Ascending aorta (tissue), 2 donors: ENCODE measurements at places on chromosomes 4 and X.
A peak's percentile ranks its signal among the peaks of the same experiment; 100 is the strongest.

DNA sequence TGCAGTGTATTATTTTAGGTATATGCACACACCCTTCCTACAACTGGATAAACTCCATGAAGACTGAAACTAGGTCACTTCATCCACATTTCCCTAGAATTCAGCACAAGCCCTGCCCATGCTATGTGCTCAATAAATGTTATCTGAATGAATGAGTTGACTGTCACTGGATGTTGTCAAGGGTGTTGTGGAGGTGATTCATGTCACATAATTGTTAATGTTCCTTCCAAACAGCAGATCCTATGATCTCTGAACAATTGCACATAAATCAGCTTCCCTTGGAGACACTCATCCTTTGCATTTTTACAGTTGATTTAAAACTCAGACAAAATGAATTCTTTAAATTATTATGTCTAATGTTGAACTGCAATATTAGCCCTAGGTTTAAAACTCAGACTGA is 154.7 kb downstream of the TSPAN5 start:
- no peak for DNase-seq

- no peak for DNase-seq
These were observed 57.5 kb downstream of the DCX start for GRCh38 chrX:111354496-111354895.

DNA sequence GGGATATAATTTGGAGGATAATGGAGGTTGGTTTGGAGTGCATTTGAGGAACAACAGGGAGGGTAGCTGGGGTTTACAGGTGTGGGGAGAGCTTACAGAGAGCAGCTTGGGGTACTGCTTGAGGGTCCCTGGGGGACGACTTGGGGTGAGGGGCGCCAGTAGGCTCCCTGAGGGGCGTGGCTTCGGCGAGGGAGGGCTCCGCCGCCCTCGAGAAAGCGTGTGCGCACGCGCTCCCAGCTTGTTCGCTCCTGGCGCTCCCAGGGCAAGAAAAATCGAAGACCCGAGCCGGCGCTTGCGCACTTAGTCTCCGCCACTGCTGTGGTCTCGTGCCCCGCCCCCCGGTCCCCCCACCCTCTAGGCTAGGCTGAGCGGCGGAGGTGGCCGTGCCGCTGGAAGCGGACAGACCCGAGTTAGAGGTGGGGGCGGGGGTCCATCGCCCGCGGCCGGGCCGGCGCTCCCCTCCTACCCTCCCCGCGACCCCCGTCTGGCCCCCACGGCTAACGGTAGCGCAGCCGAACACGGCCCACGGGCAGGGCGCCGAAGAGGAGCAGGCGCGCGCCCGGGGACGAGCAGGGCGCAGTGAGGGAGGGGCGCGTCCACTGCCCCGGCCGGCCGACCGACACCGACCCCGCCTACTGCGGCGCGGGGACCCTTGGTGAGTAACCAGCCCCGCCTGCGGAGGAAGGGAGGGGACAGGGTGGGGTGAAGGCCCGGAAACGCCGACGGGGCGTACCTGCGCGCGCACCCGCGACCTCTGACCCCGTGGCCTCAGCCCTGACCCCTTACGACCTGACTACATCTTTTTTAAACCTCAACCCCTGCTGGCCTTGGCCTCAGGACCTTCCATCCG is 5.4 kb upstream of the CCDC120 start:
- peak; percentile 80 for DNase-seq

DNA sequence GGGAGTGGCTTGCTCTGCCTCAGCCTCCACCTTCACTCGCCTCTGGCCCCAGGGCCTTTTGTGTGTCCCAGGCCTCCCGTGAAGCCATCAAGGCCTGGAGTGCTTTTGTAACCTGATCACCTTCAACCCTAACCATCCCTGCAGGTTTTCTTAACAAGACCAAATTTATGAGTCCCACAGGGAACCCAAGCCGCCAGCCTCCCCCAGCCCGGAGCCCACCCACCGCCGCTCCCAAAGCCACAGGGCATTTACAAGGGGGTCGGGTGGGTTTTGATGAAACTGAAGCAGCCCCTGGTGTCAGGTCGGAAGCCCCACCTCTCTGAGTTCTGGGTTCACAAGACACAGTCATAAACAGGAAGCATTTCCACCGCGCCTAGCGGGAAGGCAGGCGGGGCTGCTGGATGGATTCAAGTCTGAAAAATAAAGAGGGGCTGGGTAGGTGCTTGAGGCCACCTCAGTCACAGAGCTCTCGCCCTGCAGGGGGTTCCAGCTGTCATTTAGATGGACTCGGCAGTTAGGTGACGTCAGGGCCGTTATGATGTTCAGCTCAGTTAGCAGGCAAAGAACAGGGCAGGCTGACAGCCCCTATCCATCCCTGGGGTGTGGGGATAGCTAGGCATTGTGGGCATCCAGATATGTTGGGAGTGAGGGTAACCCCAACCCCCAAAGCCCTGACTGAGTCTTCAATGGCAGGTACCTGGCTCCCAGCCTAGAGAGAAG is 128.5 kb downstream of the BCOR start:
- DNase-seq: no peak

- no peak for DNase-seq
These were observed 391.2 kb upstream of the ADGRL3 start for GRCh38 chr4:60808726-60809485.

DNA sequence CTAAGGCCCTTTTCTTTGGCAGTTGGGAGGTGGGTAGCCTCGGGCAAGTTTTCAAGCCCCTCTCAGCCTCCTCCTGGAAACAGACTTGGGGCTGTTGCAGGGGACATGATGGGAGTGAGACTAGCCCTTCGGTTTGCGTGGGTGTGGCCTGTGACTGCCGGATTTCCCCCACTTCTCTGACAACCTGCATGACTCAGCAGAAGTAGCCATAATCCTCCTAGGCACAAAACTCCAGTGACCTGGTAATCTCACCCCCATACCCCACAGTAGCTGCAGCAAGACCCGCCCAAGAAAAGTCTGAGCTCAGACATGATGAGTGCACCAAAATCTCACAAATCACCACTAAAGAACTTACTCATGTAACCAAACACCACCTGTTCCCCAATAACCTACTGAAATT is 433.7 kb upstream of the AMOT start:
- DNase-seq: no peak

GRCh38 chrX:13598877-13599276 is 29.5 kb downstream of the EGFL6 start:
- DNase-seq: no peak

DNA sequence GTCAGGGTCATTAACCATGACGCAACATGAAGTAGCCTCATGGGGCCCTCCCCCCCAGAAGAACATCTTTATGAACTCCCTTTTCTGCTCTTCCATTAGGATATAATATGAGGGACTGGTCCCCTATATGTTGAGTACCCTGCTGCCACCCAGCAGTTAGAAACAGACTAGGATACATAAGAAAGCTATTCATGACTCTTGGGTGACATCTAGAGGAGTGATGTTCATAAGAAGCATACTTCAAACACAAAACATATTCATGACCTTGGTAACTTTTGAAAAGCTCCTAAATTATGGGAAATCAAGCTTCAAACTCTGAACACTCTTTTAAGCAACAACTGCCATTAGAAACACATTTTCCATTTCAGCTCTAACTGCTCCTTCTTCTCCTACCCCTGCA is 155.2 kb upstream of the SPIN4 start:
- DNase-seq: no peak

- no peak for DNase-seq
These were observed 419.4 kb downstream of the C4orf33 start for GRCh38 chr4:129515356-129515755.

DNA sequence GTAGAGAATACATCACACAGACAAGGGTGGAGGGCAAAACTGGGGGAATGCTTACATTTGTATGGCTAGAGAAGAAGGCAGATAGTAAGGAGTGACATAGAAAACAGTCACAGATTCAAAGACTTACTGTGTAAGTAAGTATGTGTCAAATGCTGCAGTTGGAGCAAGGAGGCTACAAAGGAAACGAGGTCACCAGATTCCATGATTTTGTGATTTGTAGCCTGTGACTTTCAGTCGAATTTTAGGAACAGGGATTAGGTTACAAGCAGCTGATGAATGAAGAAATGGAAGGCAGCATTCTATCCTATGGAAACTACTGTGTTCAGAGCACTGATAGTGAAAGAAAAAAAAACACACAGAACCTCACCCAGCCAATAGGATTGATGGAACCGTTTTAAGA is 407.9 kb downstream of the IL15 start:
- DNase-seq: no peak

- no peak for DNase-seq
These were observed 213.1 kb upstream of the BOD1L1 start for GRCh38 chr4:13840502-13841190.

DNA sequence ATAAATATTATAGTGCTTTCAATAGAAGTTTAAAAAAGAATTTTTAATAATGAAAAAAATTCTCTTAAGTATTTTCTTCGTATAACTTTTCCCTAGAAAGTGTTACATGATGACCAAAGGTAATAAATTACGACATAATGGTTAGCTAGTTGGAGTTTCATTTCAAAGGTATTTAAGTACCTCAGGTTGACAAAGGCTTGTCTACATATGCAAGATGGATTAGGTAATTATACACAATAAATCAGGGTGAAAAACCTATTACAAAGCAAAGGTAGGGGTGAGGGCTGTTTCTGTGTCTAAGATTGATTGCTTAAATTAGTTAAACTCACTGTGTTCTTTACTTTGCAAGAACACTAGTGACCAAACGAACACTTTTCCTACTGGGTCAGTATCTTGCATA is 508.5 kb upstream of the FAT1 start:
- DNase-seq: no peak

DNA sequence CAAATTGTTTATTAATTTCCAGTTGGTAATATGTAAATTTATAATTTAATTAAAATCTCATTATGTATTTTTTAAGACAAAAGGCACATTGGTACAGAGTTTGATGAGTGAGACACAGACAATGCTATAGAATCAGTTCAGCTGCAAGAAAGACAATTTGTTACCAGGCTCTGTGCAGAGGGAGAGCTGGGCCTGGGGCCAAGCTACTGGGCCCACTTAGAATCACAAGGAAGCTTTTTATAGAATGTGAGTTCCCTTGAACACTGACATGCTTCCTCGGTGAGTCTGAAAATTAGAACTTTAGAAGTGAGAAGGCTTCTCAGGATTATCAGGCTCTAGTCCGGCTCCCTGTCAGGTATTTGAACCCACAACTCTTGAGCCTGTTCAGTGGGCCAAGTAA is 129.0 kb downstream of the AFF2 start:
- DNase-seq: no peak
